Endothelial cell of umbilical vein (primary cell): ENCODE measurements at places on chromosomes 4 and X. TPM values are rescaled to one million over a fixed set of nuclear protein-coding genes. Genes with fewer than 3 reads are reported as not detected.

CD38 gene
- 0.11 and 0.14 TPM in 2 replicates for polyA plus RNA-seq

RELL1 gene
- 17.0 and 20.8 TPM in 2 replicates for polyA plus RNA-seq

GRCh38 chr4:76066546-76066945, 8.0 kb upstream of the ART3 start:
- DNase-seq: no peak

DNA sequence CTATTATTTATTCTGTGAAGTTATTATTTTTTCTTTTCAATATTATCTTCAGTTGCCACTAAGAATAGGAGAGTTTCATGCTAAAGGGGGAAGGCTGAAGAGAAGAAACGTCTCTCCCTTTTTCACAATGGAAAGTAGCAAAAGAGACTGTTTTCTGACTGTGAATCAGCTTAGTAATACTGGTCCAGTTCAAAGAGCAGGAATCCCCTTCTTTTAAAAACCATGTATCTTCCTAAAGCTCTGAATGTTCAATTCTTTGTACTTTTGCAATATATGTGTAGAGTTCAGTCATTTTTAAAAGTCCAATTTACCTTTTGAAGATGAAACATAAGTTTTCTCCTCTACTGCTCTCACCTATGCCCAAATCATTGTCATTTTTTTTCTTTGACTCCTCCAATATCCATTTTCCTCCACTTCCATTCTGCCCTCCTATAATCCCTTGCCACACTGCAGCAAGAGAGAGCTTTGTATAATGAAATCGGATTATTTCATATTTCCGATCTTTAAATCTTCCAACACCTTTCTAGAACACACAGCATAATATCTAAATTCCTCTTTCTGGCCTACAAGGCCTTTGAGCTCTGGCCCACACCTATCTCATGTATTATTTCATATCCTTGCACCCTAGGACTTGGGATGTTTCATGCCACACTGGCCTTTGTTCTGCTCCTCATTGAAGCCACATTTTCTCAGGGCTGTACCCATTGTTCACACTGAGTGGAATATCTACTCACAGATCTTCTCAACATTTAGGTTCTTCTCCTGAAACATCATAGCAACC, 195.3 kb downstream of the CAMK2D start:
- DNase-seq: no peak

GRCh38 chrX:14356401-14356800, 172.9 kb upstream of the GLRA2 start:
- no peak for DNase-seq

DNA sequence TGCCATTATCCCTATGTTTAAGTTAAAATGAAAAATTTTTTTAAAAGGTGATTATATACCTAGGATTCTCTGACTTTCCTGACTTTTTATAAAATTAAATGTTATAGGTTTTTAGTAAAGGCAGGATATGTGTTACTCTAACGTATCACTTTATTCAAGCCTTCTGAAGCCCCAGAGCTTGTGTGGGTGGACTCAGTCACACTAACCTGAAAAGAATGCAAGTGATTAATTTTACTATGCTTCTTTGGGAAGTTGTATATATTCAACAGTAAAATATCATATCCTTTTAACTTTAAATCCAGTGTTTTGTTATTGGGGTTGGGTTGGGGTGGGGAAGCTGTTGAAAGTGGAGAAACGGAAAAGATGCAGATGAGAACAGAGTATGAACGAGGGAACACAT, 22.8 kb downstream of the PDLIM3 start:
- DNase-seq: peak; percentile 26

GRCh38 chrX:122046226-122046625, 998.8 kb downstream of the GLUD2 start:
- no peak for DNase-seq
